ENCODE measurements at places on chromosomes 5 and 9.

GRCh38 chr5:21181609-21182125, 1193.7 kb upstream of the CDH18 start:
- H3K27me3 ChIP-seq, result no peaks in the 10 kb centered on the region
- H3K4me1 ChIP-seq, result no peaks in the 10 kb centered on the region
- H3K4me3 ChIP-seq, result no peak overlapping the region

- no peak overlapping the region for H3K27ac ChIP-seq
- DNase-seq, result no peak
- no peaks in the 10 kb centered on the region for H3K27me3 ChIP-seq
- H3K4me3 ChIP-seq, result no peak overlapping the region
- no peaks in the 10 kb centered on the region for H3K36me3 ChIP-seq
These were observed 18.4 kb upstream of the CDKN2AIPNL start for GRCh38 chr5:134430001-134430569.

GRCh38 chr9:76605321-76605900, 146.4 kb downstream of the GCNT1 start:
- no peaks in the 10 kb centered on the region for H3K27me3 ChIP-seq
- H3K27ac ChIP-seq, result no peak overlapping the region
- no peak for DNase-seq
- H3K36me3 ChIP-seq, result no peaks in the 10 kb centered on the region

DNA sequence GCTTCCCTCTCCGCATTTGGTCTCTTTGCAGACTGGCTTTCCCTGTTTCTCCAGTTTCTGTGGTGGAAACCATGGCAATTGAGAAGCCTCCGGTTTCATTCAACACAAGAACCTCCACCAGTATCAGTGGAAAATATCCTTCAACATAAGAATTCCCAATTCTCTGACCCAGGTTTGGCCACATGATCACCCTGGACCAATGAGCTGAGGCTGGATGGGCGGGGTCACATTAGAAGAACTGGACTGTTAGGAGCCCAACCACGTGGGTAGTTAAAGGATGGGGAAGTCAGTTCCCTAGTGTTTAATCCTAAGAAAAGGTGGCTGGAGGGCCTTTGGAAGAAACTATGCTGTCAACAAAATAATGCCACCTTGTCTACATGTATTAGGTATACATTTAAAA, 336.3 kb downstream of the DMRT2 start:
- no peak overlapping the region for H3K27ac ChIP-seq
- no peak overlapping the region for H3K4me3 ChIP-seq
- DNase-seq, result no peak
- no peaks in the 10 kb centered on the region for H3K27me3 ChIP-seq

DNA sequence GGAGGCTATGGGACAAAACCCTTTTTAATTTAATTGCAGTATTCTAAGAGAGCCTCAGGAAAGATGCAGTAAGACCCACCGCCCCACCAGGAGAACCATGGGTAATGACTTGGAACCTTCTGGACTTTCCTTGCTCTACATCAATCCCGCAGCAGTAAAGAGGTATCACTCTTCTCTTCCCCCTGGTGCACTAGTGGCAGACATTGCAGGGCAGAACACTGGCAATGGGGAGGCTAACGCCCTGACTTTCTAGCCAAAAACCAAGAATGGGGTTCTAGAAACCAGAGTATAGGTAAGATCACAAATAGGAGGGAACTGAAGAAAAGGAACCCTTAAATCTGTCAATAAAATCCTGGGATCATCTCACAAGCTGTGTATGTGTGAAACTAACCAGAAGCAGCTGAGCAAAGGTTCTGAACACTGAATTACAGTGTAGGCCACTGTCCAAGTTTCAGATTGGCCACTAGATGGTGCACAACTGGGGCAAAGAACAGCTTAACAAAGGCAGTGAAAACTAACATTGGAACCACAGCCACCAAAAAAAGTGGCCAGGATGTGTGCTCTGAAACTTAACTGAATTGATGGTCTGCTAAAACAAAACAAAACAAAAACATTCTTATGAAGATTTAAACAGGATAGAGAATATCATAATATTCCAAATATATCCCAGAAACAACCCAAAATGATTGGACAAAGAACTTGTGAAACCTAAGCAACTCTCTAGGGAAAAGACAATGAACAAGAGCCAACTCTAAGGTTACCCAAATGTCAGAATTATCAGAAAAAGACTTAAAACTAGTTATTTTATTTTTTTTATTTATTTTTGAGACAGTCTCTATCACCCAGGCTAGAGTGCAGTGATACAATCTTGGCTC, 6.6 kb upstream of the FAM151B start:
- no peak overlapping the region for H3K27ac ChIP-seq
- H3K36me3 ChIP-seq, result peaks cover 18% of the 10 kb centered on the region
- H3K4me1 ChIP-seq, result no peaks in the 10 kb centered on the region
- H3K27me3 ChIP-seq, result no peaks in the 10 kb centered on the region
- H3K4me3 ChIP-seq, result no peak overlapping the region

- no peaks in the 10 kb centered on the region for H3K27me3 ChIP-seq
- H3K27ac ChIP-seq, result no peak overlapping the region
- DNase-seq, result no peak
These were observed 487.9 kb upstream of the DMAC1 start for GRCh38 chr9:8287501-8287900.
